ENCODE measurements at places on chromosomes 1 and 21.
A peak's percentile ranks its signal among the peaks of the same experiment; 100 is the strongest.

GRCh38 chr21:18138507-18138906 lies 106.1 kb upstream of the CHODL start:
- no peak for DNase-seq

DNA sequence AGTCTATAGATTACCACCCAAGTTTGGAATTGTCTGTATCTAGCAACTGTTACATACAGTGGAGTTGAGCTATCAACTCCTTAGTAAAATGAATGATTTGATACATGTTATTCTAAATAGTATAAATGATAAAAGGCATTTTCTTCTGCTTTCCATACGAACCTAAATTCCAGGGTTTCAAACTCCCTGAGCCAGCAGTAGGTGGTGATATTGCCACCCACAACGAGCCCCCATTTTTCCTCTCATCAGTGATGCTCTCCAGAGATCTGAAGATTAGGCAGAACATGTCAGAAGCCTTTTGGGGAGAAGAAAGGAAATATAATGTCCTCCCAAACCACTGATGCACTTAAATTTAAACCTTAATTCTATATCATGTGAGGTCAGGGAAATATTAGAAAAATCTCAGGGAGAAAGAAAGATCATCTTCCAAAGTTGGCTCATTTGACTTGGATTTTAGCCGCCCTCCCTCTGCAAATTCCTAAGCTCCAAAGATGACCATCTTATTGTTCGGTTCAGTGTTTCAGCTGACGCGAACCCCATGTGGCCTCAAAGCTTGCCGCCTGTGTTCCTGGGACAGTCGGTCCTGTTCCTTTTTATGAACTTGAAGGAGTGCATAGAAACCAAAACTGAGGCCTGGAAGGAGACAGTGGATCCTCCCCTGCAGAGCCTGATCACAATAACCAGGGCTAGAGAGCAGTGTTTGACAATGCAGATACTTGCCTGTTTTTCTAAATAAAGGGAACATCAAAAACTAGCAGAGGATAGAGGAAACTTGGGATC lies 2.3 kb downstream of the EVA1C start:
- no peak for DNase-seq

DNA sequence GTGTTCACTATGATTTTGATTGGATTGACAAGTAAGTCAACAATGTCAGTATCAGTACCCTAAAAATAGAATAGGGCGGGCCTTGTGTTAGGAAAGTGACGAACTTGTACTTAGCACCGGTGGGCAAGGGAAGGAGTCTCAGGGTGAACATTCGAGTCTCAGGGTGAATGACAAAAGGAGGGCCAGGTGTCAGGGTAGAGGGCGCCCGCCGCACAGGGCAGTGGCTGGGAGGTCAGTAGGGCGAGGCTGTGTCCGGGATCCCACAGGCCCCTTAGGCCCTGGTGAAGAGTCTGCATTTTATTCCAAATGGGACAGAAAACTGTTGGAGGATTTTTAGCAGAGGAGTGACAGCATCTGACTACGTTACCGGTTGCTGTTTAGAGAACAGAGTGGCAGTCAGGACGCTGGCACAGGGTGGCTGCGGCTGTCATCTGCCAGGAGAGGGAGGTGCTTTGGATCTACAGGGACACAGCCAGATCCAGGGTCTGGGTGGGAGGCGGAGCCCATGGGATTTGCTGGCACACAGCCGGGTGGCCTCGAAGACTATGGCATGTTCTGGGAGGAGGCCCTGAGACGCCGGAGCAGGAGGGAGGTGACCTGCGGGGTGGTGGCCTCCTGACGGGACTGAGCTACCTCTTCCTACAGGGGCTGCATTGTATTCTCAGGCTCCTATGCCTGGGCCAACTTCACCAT lies 11.0 kb downstream of the AGTRAP start:
- DNase-seq: no peak

DNA sequence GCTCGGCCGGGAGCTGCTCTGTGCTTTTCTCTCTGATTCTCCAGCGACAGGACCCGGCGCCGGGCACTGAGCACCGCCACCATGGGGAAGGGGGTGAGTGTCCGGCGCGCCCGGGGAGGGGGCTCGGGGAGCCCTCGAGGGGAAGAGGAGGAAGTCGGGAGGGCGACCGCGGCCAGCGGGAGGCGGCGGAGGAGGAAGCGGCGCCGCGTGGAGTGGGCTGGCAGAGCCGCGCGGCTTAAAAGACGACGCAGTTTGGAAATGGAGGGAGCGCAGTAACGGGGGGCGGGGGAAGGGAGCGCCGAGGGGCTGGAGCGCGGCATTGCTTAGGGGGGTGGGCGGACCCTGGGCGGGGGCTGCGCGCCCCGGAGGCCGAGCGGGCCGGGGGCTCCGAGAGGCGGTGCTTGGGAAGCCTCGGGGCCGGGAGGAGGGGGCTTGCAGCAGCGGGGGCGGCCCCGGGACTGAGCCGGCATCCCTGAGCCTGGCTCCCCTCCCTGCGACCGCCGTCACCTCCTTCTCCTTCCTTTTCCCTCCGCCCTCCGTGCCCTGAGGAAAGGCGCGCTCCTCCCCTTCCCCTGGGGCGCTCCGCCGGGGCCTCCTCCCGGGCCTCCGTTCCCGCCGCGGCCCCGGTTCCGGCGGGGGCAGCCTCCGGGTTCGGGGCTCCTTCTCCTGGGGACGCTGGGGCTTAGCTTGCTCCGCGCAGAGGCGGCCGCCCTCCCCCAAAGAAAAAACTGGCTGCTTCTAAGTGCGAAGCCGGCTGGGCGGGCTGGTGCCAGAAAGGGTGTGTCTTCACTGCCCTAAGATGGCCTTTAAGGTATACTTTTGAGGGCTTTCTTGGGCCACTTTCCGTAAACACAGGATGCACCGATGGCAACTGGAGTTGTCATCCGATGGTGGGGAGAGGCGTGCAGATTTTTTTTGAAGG lies 648 bp downstream of the ATP1A1 start:
- peak; percentile 30 for DNase-seq

GRCh38 chr1:93443454-93443853 lies 4.5 kb upstream of the FNBP1L start:
- DNase-seq: no peak

DNA sequence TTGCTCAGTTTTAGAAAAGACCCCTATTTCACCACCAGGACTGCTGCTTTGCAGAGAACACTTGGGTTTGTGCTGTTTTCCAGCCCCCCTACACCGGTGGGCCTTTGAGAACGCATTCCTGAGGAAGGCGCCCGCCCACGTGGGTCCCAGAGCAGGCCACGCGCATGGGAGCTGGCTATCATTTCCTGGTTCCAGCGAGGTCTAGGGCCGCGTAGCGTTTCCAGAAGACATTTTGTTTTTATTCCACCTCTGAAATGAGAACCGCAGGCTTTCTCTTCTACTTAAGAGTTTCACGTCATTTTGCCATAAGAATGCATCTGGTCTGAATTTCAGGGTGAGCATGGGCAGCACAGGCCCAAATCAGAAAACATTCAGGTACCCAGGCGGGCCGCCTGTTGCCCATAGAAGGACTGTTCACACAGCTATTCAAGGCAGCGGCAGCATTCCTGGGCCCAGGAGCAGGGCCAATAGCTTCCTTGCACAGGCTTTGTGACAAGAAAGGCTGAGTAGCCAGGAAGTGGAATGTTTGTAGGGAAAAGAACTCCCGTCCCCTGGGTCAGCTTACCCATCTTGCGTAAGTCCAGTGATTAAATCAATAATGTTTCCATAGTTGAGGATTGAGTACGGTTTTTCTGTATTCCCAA lies 1.4 kb upstream of the KLHL21 start:
- DNase-seq: no peak

GRCh38 chr1:156203331-156203730 lies 9.4 kb downstream of the SLC25A44 start:
- DNase-seq: no peak

DNA sequence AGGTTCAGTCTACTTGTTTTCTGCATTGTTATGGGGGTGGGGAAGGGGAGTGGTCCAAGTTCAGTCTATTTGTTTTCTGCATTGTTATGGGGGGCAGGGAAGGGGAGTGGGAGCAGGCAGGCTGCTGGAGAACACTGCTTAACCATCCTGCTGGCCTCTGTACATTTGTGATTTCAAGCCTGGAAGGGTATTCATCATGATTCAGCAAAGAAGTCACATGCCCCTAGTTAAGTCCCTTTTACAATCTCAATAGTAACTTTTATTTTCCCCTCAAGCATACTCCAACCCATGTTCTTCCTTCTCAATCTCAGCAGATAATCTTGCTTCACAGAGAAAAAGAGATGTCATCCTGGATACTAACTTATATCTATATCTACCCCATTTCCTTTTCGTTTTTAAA lies 7.9 kb downstream of the LYST start:
- DNase-seq: no peak

DNA sequence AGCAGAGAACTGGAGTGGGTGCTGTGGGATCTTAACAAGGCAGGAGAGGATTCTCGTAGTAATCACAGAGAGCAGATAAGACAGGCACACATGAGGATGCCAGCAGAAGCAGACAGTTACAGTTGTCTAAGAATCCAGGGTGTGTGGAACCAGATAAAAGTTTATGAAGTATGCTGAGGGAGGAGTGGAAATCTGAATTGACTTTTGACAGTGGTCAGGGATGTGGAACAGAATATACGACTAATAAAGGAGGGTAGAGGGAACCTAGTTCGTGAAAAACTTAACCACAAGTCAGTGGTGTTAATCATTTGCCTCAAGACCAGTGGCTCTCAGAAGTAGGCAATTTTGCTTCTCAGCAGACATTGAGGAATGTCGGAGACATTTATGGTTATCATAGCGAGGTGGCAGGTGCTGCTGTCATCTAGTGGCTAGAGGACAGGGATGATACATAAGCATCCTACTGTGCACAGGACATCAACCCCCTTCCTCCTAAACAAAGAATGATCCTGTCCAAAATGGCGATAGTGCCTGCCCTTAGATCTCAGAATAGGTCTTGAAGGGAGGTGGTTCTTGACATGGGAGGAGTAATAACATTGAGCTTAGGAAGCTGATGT lies 3.0 kb downstream of the LRRC8D start:
- DNase-seq: no peak

GRCh38 chr1:86365896-86366295 lies 30.2 kb downstream of the ODF2L start:
- DNase-seq: no peak

DNA sequence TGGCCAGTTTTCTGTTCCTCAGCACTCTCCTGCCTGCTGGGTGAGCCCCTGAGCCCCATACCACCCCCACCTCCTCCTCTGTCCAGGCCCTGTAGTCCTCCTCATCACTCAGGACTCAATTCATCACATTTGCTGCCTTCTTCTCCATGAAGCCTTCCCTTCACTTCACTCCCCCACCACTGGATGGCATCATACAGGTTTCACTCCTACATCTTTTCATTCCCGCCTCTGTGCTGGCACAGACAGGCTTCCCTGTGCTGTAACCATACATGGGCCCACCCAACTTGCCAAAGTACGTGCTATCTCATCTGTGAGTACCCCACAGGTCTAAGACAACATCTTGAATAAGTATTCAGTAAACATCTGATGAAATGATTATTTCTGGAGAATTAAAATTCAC lies 56.9 kb downstream of the SLC45A1 start:
- no peak for DNase-seq

GRCh38 chr1:232556351-232556750 lies 73.6 kb downstream of the SIPA1L2 start:
- no peak for DNase-seq

DNA sequence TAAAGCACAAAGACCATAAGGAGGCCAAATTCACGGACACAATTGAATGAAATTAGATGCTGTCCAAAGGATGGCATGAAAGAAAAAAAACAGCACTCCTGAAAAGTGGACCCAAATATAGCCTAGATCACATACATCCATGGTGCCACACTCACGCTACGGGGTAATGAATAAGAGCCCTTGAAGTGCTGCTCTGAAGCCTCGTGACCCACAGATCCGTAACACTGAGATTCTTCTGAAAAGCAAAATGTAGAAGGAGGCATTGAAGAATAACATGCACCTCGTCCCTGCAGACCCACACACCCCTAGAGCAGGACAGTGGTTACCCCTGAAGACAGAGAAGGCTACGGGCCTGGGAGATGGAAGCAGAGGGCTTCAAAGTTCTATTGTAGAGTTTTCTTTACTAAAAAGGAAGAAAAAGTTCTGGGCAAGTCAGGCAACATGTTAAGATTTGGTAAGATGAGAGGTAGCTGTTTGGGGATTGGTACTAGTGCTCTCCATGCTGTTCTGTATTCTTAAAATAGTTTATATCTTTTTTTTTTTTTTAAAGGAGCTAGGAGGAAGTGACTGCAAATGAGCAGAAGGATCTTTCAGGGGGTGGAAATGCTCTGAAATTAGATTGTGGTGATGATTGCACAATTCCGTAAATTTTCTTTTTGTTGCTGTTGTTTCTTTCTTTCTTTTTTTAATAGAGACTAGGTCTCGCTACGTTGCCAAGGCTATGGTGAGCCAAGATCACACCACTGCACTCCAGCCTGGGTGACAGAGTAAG lies 4.1 kb upstream of the ITGB2 start:
- no peak for DNase-seq

GRCh38 chr1:200890818-200891773 lies 3.6 kb upstream of the INAVA start:
- DNase-seq: no peak

DNA sequence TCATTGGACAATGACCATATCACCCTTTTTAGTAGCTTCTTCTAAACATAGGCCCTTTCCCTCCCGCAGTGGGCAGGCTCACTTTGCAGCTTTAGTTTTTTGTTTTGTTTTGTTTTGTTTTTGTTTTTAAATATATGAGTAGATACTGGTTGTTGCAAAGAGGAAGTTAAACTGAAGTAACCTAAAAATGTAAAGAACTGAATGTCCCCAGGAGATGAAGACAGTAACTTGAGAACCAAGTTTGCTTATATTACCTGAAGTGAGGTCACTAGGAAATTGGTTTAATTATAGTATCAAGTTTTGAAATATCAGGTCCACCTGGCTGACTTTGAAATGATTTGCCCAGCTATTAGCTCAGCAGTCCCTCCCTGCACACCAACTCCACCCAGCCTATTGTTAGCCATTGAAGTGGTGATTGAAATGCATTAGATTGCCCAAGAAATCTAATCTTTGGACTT lies 18.2 kb downstream of the SMAP2 start:
- no peak for DNase-seq
